ENCODE measurements at places on chromosomes 5 and 9. TPM values are rescaled to one million over a fixed set of nuclear protein-coding genes. Genes with fewer than 3 reads are reported as not detected.

DNA sequence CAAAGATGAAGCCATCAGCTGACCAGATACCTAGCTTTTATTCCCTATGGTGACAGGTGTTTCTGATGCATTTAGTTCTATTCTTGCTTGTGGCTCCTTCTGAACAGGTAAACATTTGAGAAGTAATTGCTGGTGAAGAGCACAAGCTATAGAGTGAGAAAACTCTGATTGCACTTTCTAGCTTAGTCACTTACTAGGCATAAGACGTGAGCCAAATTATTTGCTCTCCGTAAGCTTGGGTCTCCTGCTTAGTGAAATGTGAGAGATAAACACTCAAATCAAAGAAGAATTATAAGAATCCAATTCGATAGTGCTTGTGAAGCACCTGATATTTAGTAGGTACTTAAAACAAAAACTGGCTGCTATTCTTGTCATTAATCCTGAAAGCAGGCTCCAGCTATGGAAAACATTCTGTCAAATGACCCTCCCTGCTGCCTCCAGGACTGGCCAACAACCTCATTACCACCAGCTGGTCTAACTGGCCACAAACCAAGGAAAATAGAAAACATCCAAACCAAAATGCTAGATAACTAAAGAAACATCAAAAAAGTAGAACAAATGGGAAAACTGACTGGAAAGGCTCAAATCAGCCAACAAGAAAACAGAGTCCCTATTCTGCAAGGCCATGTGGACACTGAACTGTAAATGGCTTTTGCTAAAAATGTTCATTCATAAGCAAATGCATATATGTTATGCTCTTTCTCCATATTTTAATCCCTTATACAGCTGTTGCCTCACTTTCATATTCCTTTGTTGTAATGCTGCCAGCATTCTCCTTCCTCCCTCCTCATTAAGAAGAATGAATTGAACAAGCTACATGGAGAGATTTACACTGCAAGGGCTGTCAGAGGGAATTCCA, 616.1 kb downstream of the DTWD2 start:
- no peak for DNase-seq

DNA sequence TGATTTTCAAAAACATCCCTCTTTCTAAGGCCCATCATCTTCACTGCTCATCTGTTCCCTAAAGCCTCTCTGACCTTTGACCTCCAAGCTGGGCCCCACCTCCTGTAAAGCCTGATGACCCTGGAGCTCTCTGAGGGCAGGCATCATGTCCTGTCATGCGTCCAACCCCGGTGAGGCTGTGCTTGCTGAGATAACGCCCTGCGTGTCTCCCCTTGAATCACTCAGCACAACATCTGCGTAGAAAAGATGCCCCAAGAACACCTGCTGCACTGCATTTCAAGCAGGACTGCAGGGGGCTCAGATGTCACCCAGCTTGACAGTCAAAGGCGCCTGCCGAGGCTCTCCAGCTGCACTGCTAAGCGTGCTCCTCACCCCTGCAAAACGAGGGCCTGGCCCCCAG, 78.0 kb downstream of the OTULIN start:
- no peak for DNase-seq

- peak; percentile 54 for DNase-seq
Measured at GRCh38 chr5:17182494-17182893, 34.9 kb upstream of the BASP1 start.

DNA sequence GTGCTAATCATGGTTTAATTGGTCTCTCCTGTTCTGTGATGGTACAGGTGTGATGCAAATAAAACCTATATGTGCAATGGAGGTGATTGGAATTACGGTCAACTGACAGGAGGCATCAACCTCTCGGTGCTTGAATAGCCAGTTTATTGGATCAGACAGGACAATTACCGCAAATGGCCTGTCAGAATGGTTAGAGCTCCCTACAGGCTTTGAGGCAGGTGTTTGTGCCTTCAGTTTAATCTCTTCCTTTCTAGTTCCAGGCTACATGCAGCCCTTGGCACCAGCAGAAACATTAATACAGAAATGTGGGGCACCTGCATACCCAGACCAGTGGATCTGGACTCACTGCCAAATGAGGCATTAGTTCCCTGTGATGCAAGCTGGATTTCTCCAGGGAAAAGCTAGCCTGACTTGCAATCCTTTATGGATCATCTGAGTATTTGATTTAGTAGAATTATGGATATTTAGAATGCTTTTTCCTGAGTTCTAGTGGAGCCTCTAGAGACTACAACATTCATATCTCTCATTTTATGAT, 128.6 kb downstream of the MAT2B start:
- DNase-seq: no peak

DNA sequence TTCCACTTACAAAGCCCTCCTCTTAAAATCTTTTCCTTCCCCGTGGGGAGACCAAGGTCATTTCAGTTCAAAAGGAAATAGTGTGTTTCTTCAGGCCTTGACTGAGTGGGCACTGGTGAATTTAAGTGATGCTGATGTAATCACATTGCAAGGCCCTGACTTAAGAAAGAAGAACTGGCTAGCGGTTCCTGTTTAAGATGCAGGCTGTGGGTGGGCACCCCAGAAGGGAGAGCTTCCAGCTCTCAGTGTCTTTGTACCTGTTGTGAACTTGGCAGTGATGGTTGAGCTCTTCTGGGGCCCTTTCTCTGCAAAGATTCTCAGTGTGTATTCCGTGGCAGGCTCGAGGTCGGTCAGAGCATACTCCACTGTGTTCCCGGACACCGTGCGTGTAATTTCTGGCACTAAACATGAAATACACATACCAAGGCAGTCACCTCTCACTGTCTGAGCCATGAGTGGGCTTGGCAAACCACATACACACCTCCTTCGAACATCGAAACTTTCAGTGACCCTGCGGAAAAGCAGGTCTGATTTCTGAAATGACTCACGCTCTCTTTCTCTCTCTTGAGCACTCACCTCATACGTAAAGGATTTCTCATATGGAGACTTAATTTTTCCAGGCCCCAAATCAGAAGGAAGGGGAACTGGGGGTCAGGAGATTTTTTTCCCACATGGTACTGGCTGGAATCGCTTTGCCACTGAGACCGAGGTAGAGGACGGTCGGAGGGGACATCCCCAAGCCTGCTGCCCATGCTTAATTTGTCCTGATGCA, 81.9 kb downstream of the TNC start:
- peak; percentile 93 for DNase-seq

DNA sequence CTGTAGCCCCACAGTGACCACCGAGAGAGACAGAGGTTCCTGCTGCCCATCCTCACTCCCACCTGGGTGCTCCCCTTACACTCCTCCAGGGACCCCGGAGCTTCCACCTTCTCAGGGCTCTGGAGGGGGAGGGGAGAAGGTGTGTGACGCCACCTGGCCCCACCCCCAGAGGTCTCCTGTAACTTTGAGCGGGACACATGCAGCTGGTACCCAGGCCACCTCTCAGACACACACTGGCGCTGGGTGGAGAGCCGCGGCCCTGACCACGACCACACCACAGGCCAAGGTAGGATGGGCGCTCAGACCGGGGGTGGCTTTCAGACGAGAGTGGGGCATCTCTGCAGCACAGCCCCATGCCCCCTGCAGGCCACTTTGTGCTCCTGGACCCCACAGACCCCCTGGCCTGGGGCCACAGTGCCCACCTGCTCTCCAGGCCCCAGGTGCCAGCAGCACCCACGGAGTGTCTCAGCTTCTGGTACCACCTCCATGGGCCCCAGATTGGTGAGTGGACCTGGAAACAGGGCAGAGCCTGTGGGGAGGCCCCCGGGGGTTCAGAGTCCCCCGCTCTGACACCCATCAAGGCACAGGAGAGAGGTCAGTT, 4.5 kb downstream of the MAMDC4 start:
- no peak for DNase-seq

DNA sequence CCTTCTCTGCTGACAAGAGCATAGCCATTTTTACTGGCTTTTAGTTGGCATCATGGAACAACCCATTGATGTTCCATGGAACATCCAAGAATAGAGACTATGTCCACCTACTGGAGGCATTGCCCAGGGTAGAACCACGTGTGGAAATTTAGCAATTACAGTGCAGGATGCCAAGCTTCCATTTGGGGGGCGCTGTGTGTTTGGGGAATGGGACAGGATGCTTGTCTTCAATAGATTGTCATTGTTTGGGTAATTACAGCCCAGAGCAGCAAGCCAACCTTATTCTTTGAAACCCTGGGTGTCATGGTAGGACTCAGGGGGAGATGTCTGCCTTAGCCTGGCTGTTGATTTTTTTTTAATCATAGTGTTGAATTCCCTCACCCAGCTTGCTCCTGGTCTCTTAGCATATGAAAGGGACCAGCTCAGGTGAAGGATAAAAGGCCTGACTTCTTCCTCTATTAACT, 171.1 kb downstream of the DOCK2 start:
- DNase-seq: no peak

The ENTREP1 gene
- 0.41 TPM for total RNA-seq

The CD74 gene
- 0.41 TPM for total RNA-seq

The ARL14EPL gene
- total RNA-seq: 0.18 TPM

The ITK gene
- total RNA-seq: not detected

The TMEM215 gene
- total RNA-seq: not detected

The HRCT1 gene
- total RNA-seq: 0.81 TPM

The EDIL3 gene
- total RNA-seq: 48.1 TPM

All from fibroblast of the aortic adventitia (primary cell).